ENCODE measurements at places on chromosomes 4 and X.

GRCh38 chr4:94722748-94723147 is 35.0 kb upstream of the BMPR1B start:
- DNase-seq: no peak

- no peak for DNase-seq
Observed at GRCh38 chr4:88230461-88230891, 53.9 kb downstream of the PPM1K start.

DNA sequence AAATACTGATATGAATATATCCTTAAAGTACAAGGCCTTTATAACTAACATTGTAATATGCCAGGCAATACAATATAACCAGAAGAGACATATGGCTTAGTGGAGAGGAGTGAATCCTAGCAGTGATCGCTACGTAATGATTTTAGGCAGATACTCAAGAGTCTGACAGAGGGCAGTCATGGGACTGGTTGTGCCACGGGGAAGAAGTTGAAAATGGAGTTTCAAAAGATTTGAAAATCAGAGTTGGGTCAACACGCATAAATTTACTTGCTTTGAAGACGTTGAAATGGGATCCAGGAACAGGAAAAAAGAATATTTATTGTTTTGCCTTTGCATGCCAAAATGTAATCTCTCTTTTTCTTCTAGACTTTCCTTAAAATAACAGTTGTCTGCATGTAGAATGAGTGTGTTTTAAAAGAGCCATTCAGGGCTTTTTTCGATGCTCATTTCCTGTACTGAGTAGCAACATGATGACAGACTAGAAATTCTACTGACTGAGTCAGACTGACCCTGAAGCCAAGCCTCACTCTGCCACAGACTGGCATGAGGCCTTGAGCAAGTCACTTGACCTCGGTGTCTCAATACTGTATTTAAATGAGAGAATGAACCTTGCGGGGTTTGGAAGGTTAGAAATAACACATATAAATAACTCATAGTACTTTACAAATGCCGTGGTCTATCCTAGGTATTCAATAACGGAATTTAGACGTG is 8.1 kb upstream of the SMS start:
- peak; percentile 60 for DNase-seq

- DNase-seq: no peak
Observed at GRCh38 chr4:143700046-143700415, 444 bp downstream of the FREM3 start.

DNA sequence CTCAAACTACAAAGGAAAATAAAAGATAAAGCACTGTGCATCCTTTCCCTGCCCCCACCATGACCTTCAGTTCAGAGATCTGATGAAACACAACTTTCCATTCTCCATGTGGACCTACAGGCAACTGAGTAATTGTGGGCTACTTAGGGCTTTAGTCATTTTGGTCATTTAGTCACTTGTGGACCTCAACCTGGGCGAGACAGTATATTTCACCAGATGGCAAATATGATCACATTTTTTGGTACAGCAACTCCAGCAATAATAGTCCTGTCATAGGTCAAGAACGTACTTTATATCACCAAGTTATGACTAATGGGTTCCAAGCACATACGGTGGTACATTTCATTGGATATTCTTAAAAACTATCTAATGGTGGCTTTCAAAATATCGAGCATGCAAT is 141.2 kb downstream of the PDGFC start:
- DNase-seq: no peak

- no peak for DNase-seq
Observed at GRCh38 chr4:182600093-182600492, 317.1 kb downstream of the DCTD start.

DNA sequence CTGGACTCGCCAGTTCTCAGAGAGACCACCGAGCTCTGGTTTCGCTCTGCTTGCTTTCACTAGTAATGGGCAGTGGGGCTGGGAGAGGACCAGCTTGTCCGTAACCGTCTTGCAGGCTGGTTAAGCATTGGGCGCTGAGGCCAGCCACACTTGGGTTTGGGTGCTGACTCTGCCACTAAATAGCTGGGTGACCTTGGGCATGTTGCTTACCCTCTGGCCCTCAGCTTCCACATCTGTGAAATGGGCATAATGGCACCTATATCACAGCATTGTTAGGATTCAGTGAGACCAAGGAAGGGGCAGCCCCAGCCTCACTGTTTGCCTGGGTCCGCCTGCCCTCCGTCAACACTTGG is 43.5 kb downstream of the EVC start:
- no peak for DNase-seq

GRCh38 chrX:18949291-18949943 is 34.5 kb downstream of the PHKA2 start:
- no peak for DNase-seq

DNA sequence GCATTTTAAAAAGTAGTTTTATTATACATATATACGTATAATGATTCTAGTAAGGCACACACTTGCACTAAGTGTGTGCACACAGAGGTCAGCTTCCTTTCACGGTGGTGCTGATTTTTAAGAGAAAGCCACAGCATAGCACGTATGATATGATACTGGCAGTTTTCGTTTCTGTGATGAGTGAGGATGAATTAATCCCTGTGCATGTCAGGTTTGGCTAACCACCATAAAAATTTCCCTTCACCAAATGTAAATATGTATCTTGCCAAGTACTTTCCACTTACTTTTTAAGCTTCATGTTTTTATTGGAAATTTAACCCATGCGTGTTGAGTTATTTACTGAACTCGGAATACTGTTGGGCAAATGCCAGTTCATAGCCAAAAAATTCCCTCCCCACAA is 84.6 kb downstream of the SYNPO2 start:
- DNase-seq: no peak

- DNase-seq: no peak
Observed at GRCh38 chr4:1325681-1326635, 21.1 kb upstream of the UVSSA start.

- DNase-seq: no peak
Observed at GRCh38 chr4:55742655-55743202, 76.9 kb upstream of the EXOC1L start.

- DNase-seq: no peak
Observed at GRCh38 chr4:145155268-145155870, 25.0 kb downstream of the OTUD4 start.

DNA sequence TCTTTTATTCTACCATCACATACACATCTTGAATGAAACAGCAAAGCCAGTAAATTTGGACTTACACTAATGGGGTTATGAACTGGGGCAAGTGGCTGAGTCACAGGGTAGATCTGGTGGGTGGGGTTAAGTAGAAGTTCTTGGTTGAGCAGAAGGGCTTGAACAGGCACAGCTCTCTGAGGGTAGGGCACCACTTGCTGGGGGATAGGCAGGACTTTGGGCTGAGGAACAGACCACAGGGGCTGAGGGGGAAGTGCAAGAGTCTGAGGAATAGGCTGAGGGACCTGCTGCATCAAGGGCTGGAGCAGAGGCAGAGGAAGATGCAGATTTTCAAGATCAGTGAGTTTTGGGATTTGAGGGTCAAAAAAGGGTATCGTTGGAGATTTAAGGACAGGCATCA is 8.3 kb downstream of the CSN2 start:
- no peak for DNase-seq

- DNase-seq: no peak
Observed at GRCh38 chrX:72115380-72115779, 16.3 kb downstream of the RTL5 start.

GRCh38 chrX:17820100-17820499 is 41.0 kb downstream of the RAI2 start:
- no peak for DNase-seq

GRCh38 chr4:138448169-138448568 is 206.0 kb upstream of the SLC7A11 start:
- no peak for DNase-seq

DNA sequence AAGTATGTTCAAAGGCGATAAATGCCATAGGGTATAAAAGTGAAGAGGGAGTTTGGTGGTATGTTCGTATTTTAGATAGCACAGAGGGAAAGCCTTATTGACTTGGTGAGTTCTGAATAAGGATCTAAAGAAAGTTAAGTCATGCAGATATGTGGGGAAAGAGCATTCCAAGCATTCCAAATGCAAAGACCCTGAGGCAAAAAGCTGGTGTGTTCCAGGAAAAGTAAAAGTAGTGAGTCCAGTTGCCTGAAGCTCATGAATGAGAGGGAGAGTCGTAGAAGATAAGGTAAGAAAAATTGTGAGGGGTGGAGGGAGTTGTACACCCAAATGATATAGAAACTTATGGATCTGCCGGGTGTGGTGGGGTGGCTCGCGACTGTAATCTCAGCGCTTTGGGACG is 426.7 kb downstream of the RPA4 start:
- no peak for DNase-seq

- DNase-seq: no peak
Observed at GRCh38 chrX:110359273-110359672, 625 bp downstream of the RTL9 start.

DNA sequence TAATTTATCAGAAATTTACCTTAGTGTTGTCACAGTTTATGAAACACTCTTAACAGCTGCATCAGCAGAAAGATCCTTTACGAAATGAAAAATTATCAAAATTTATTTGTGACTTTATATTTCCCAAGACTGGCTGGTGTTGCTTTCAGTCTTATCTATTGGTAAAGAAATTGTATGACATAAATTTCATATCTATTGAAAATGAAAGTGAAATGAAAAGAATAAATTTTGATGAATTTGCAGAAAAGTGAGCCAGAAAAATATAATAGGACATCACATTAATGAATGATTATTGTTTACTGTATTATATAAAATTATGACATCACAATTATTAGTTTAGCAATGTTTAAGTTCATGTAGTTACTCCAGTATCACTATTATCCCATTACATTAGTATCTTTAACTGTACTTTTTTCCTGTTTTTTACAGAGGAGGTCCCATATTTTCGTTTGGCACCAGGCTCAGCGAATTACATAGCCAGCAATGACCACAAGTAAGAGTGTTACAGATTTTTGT is 13.2 kb upstream of the TMEM165 start:
- no peak for DNase-seq

- DNase-seq: no peak
Observed at GRCh38 chr4:55884851-55885219, 31.4 kb downstream of the EXOC1 start.

- DNase-seq: no peak
Observed at GRCh38 chr4:40165916-40166315, 30.9 kb upstream of the RHOH start.

DNA sequence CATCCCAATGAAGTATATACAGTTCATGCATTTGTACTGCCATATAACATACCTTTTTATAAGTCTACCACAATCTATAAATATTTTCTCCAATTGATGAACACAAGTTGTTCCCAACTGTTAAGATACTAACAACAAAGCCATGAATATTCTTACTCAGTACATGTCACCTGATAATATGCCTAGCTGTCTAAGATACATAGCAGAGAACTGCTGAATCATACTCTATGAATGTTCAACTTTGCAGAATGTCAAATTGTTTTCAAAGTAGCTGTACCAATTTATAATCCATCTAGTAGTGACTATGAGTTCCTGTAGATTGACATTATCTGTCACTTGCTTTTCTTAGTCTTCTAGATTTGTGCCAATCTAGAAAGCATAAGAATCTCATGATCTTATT is 84.9 kb downstream of the RAB28 start:
- no peak for DNase-seq

GRCh38 chrX:133402042-133402453 is 13.2 kb downstream of the GPC4 start:
- no peak for DNase-seq

DNA sequence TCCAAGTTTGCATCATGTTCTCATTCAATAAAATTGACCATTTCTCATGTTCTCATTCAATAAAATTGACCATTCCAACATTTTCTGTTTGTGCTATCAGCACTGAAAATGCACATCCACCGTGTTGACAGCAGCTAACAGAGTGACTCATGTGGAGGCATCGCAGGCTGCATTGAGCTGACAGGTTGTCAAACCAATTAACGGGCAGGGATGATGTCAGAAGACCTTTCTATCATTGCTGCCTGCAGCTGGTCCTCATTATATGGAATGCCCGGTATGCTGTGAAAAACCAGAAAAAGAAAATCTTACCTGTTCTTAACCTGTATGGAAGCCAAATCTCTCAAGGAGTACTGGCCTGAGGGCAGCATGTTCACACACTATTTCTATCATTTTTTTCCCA is 202.0 kb downstream of the SMIM20 start:
- DNase-seq: no peak

DNA sequence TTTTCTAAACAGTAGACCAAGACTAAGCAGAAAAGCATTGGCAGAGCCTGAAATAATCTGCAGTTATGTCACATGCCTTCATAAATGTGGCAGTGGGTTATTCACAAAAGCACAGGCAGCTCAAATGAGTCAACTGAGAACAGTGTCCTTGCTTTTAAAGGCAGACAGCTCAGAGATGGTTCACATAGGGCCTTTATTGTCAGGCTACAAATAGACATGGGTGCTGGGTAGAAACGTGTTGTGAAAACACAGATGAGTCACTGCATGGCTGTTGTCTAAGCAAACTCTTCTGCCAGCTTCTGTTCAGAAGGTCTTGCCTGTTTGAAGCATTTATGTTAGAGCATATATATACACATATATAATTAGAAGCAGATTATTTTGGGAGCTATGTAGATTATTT is 118.0 kb downstream of the SLC4A4 start:
- DNase-seq: no peak

DNA sequence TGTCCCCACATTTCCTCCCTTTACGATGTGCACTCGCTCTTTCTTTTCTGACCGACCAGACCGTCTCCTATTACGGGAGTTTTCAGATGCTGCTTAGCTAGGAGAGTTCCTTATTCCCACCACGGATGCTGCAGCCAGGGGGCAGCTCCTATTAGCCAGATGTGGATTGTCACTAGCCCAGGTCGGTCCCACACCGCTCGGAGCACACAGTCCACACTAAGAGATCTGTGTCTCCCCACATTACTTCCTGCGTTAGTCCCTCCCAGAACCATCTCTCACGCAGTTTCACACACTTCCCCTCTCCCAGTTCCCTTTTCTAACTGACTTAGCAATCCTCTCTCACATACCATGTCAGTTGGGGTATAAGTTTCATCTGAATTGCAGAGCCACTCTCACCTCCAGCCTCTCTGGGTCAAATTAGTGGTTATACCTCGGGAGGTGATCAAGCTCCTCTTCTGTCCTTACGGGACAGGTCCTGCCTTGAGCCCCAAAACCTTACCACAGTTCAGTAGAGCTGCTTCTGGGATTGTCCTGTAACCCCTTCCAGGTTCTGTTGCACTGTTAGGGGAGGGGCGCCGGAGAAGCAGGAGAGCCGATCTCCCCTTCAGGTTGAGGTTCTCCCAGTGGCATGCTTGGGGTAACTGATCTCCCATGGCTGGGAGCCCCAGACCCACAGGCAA is 28.2 kb downstream of the SULT1E1 start:
- peak; percentile 1 for DNase-seq

- DNase-seq: no peak
Observed at GRCh38 chr4:3869661-3870566, 103.7 kb downstream of the ADRA2C start.

DNA sequence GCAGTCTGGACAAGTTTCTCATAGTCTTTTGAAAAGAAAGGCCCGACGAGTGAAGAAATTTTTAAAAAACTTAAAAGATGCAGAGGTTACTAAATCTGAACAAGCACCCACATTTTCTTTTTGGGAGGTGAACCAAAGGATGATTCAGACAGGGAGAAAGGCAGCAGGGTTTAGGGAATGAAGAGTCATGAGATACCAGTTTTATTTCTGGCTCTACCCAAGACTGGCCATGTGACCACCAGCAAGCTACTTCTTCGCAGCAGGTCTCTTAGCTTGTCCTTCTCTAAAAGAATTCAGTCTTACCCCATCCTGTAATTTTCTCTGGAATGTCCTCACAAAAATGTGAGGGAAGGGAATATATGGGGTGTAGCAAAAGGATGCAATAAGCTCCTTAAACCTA is 37.6 kb downstream of the AMOT start:
- no peak for DNase-seq

GRCh38 chrX:133983974-133984845 is 1.2 kb downstream of the GPC3 start:
- DNase-seq: no peak

Measured in activated CD4-positive, alpha-beta T cell treated with anti-CD3 and anti-CD28 coated beads, Interleukin-10, Interleukin-2, amounts not matched to agents 100 ng/mL and 50 ng/mL, durations not matched to agents 16 hours and 8 hours (primary cell).